ENCODE measurements at places on chromosomes 5 and 9.

- no peak for DNase-seq
Observed at GRCh38 chr9:72039532-72039931, 20.9 kb downstream of the C9orf57 start.

- no peak for DNase-seq
Observed at GRCh38 chr9:20189871-20190270, 401.0 kb upstream of the SLC24A2 start.

- no peak for DNase-seq
Observed at GRCh38 chr9:89212171-89212570, 33.6 kb upstream of the SHC3 start.

- DNase-seq: peak; percentile 51
Observed at GRCh38 chr5:62460578-62460983, 48.0 kb downstream of the IPO11 start.

DNA sequence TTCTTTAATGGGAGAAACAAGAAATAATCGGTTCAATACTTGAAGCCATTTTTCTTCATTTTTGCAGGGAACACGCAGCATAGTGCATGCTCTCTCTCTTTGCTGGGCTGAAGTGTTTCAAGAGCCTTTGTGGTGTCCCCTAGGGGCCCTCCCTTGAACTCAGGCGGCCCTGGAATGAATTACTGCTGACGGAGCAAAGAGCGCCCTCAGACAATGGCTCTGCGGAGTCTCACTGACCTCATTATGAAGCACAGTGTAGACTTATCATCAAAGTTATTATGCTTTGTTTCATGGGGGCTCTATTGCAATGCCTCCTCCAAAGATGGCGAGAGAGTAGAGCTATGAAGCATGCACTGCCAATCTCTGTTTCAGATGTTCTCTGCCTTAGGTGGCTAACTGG is 64.8 kb upstream of the ADCY2 start:
- DNase-seq: no peak

- peak; percentile 42 for DNase-seq
Observed at GRCh38 chr5:163506726-163507125, 1.3 kb downstream of the MAT2B start.

DNA sequence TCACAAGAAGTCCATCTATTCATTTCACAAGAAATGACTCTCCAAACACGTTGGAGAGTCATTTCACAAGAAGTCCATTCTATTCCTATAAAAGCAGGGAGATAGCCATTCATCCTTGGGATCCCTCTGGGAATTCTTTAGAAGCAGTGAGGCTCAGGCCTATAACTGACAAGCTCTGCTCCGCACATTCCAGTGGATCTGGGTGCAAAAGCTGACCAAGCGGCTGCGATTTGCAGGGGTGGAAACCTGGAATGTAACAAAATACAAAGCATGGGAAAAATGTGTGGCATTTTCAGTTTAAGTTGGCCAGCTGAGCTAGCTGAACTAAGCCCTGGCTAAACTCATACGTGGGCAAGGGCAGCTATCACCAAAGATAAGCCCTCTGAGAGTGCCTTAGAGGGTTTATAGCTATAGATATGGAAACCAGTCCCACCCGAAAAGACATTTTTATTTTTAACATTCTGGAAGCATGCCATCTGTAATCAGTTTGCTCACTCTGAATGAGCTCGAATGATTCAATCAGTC is 8.7 kb downstream of the TAS2R1 start:
- DNase-seq: no peak

GRCh38 chr5:1318659-1319251 is 23.9 kb upstream of the TERT start:
- DNase-seq: no peak

- peak; percentile 92 for DNase-seq
Observed at GRCh38 chr9:73151653-73152542, at the start of gene ANXA1. TSS of gene ANXA1 (plus strand) at chr9:73151865. CDS start at chr9:73158536, 6,671 bp downstream.

Data from CD4-positive, alpha-beta T cell treated with Interleukin-17A for 1 hour (primary cell).